Cardiac fibroblast (primary cell): ENCODE measurements at places on chromosomes 2 and 18.
A peak's percentile ranks its signal among the peaks of the same experiment; 100 is the strongest.

DNA sequence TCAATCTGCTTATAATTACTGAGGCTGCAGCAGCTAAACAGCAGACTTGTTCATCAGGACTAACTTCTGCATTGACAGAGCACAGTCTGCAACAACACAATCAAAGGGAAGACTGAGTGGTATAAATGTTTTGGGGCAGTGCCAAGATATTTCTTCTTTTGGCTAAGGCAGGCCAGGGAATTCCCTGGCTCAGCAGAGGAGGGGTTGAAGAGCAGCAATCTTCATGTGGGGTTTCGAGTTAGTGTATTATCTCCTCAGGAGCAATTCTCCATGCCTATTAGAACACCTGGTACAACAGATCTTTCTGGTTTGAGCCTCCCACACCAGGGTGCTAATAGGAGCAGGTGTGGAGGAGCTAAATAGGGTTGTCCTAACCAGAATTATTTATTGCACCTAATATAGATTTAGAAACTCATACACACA lies 103.0 kb upstream of the STK17B start:
- DNase-seq = peak; percentile 71

DNA sequence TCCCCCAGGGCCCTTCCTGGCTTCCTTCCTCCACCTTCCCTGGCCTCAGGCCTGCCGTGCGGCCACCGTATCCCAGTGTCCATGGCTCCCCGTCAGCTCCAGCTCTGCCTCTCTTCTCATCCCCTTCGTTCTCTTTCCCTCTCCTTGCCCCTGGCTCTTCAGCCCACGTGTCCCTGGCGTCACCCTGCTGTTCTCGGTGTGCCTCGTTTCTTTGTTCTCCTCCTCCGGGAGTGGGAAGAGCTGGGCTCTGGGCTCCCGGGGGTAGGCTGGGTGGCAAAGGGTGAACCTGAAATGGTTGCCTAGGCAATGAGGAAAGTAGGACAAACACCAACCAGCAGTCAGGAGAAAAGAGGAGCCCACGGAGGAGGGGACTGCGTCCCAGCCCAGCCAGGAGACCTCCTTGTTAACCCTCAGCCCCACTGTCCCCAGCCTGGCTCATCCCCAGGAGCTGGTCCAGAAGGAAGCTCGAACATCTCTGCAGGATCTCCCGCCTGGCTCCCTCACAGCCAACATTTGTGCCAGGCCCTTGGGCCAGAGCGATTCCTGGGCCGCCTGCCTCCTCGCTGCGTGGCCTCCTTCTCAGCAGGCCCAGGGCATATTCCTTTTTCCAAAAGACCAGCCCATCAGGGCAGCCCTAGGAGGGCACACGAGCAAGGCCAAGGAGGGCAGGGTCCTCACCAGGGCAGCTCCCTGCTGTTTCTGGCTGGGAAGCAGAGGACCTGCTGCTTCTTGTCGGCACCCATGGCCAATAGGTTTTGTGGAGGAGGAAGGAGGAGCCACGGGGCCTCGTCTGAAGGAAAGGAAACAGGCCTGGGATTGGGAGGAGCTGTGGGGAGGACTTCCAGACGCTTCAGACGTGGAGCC lies 30.9 kb upstream of the DNMT3A start:
- DNase-seq = no peak

- DNase-seq = no peak
Observed at GRCh38 chr2:71797035-71797810, 343.9 kb downstream of the DYSF start.

GRCh38 chr2:45676088-45676487 lies 24.6 kb downstream of the PRKCE start:
- DNase-seq = no peak

DNA sequence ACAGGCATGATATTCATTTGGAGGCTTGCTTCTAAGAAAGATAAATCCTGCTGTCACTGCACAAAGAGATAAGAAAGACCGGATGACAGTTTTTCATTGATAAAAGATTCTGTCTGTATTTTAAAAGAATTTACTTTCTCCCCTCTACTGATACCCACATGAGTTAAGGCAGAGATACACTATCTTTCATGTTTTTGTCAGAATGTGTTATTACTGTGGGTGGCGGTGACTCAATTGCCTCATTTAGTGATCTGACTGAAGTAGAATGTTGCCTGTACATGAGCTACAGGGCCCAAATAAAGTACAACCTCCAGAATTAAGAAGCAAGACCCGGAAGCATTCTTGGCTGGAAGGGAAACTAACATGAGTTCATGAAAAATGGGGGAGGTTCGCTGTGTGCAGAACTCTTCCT lies 480.0 kb downstream of the SLC4A3 start:
- DNase-seq = no peak

GRCh38 chr2:202025816-202026215 lies 7.8 kb upstream of the FZD7 start:
- no peak for DNase-seq

- DNase-seq = no peak
Observed at GRCh38 chr2:105773568-105773967, 28.9 kb downstream of the NCK2 start.

DNA sequence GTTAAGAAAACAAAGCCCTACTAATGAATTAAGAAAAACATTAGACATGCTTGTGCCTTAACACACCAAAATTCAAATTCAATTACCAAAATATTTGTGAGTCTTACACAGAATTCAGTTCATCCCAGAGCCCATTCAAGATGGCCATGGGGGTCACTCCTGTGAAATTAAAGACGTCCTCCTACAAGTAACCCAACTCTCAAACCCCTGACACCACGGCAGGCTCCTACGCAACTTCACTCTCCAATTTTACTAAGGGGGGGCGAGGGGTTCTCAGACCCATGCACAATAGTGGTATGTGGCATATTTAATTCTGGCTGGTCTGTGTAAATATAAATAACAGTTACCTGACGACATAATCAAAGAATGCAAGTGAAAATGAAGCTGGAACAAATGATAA lies 5.0 kb downstream of the ZNF516 start:
- no peak for DNase-seq

GRCh38 chr2:218082586-218083351 lies 13.7 kb downstream of the RUFY4 start:
- no peak for DNase-seq

DNA sequence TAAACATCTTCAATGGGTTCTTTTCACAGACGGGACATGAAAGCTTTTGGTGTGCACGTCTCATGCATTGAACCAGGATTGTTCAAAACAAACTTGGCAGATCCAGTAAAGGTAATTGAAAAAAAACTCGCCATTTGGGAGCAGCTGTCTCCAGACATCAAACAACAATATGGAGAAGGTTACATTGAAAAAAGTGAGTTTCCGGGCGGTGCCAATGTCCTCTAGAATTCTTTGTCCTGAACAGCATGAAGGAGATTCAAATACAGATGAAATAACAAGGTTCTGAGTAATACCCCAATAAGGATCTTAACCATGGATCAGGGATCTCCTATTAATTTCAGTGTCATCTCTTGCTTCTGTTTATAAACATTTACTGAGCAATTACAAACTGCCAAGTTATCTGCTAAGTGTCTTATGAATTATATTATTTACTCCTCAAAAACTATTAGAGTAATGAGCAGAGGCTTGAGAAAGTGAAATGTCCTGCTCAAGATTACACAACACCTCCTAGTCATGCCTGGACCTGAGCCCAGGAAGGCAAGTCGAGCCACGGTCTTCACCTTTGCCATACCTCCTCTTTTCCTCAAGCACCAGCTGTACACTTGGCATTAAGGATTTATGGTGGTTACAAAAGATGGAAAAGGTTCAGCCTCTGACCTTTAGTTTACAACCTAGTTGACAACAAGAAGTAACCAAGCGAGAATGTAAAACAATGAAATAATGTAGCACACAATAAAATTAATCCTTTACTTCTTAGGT lies 22.6 kb downstream of the DHRS9 start:
- DNase-seq = peak; percentile 84

DNA sequence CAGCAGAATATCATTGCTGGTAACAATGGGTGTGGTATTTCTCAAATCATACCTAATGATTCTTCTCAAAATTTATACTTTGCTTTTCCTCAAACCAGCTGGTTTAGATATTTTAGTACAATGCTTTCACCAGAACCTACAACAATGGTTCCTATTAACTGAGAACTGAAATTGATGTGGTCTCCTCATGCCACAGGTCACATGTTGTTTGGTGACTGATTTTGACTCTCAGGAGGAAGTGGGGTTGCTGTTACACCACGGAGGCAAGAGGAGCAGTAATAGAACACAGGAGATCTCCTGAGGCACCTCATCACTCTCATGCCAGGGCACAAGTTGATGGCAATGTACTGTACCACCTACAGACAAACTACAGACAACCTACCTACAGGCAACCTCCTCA lies 3.0 kb upstream of the CEP68 start:
- no peak for DNase-seq

- DNase-seq = no peak
Observed at GRCh38 chr18:55314615-55315237, 273.3 kb downstream of the TCF4 start.

- DNase-seq = no peak
Observed at GRCh38 chr2:2950403-2950952, 427.1 kb downstream of the EIPR1 start.

- DNase-seq = peak; percentile 33
Observed at GRCh38 chr2:99648178-99648844, 158.5 kb upstream of the REV1 start.

DNA sequence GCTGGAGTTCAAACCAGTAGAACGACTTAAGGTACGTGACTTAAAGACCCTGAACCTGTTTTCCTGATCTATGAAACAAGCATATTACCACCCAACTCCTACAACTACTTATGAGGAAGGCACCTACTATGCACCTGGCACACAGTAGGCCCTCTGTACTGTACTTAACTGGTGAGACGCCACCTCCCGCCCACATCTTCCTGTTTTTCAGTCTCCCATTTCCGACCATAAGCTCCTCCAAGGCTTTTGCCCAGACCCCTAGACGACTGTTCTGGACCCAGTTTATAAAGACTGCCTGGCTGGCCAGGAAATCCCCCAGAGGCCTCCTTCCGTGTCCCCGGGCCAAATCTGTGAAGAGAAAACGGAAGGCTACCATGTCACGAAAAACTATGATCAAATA lies 1.5 kb downstream of the GALNT14 start:
- no peak for DNase-seq

DNA sequence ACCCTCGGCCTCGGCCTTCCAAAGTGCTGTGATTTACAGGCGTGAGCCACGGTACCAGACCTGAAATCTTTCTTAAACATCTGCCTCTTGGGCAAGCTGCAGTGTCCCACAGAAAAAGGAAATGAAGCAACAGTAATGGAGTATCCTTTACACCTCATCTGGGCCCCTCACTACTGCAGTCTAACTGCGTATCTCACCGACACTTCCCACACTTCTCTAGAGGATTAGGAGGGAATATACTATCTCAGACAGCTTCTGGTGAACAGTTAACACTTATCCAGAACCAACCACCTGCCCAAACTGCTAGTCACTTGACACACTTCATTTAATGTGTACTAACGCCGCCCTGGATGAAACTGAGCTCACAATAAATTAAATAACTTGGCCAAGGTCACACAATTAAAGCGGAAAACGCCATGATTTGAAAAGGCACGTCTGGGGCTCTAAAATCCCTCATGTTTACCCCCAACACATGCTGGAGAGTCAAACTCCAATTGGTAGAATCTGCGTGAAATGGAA lies 993 bp downstream of the COX7A2L start:
- peak; percentile 67 for DNase-seq
